Astrocyte (in vitro differentiated cells and primary cell): ENCODE measurements at places on chromosomes 11 and 22. TPM values are rescaled to one million over a fixed set of nuclear protein-coding genes. Genes with fewer than 3 reads are reported as not detected.

APOA4 gene
- not detected in 2 replicates for total RNA-seq

UCP2 gene
- 57.9 and 83.0 TPM in 2 replicates for total RNA-seq

DNA sequence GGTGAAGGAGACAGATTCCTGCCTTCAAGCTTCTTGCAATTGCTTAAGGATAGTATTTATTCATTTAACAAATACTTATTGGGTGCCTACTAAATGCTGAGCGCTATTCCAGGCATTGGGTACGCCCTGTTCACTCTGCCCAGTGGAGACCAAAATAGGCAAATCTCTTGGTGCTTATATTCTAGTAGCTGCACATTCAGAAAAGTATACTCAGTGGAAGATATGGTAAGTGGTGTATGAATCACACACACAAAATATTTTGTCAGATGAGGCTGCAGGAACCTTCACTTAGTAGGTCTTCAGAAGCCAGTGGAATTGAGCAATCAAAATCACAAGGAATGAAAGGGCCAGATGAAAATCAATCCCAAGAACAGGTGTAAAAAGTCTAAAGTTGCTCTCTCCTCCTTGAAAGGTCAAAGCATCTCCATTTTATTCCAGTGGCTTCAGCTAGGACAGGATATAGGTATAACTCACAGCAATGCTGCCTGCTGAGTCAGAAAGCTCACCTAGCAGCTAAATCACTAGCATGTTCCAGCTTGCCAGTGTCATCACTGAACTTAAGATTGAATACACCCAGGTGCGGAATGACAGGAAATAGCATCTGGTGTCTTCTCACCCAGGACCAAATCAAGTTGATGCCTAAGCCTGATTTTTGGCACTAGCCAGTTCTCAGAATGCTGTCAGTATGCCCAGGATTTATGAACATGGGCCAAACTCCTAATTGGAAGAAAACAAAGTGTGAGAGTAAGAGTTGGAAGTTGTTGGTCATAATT is 83.9 kb downstream of the AMOTL1 start:
- no peak overlapping the region for H3K27ac ChIP-seq
- peaks cover 7% of the 10 kb centered on the region for H3K4me1 ChIP-seq
- peaks cover 53% of the 10 kb centered on the region for H3K36me3 ChIP-seq
- H3K4me3 ChIP-seq: no peak overlapping the region
- DNase-seq: no peak
- no peaks in the 10 kb centered on the region for H3K27me3 ChIP-seq

DNA sequence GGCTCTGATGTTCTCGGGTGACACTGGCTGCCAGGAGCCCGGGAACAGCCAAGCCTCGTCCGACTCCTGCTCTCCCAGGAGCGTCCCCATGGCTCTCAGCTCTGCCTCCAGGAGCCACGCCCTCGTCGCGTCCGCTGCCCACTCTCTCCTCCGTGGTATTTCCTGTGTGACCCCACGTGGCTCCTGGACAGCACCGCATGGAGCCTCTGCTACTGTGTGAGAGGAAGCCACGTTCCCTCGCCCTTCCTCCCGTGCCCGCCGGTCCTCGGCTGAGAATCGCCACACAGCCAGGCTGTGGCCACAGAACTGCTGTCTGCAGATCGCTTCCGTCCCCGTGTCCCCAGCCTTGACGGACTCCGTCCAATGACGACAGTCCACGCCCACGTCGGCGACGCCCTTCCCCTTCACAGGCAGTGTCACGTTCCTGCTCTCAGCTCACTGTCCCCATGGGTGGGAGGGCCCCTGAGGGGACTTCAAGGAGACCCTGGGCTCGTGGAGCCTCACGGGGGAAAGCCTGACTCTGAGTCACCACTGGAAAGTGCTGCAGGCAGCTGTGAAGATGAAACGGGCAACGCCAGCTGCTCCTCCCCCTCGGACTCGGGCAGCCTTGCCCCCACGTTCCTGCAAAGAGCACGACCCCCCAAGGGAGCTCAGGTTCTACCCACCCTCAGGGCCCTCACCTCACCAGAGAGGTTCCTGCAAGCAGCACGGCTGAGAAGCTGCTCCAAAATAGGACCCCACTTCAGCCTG is 458.5 kb downstream of the BRD1 start:
- no peak for DNase-seq

GRCh38 chr11:66335531-66336233 is 552 bp downstream of the RIN1 start:
- peak; percentile 66 for DNase-seq
- H3K27me3 ChIP-seq: no peaks in the 10 kb centered on the region
- peaks cover 47% of the 10 kb centered on the region for H3K4me1 ChIP-seq
- peak overlapping the region; percentile 74 for H3K4me3 ChIP-seq

- H3K4me1 ChIP-seq: no peaks in the 10 kb centered on the region
- no peak for DNase-seq
- H3K36me3 ChIP-seq: no peaks in the 10 kb centered on the region
- no peak overlapping the region for H3K27ac ChIP-seq
Measured at GRCh38 chr11:116257092-116257491, 515.7 kb downstream of the BUD13 start.

DNA sequence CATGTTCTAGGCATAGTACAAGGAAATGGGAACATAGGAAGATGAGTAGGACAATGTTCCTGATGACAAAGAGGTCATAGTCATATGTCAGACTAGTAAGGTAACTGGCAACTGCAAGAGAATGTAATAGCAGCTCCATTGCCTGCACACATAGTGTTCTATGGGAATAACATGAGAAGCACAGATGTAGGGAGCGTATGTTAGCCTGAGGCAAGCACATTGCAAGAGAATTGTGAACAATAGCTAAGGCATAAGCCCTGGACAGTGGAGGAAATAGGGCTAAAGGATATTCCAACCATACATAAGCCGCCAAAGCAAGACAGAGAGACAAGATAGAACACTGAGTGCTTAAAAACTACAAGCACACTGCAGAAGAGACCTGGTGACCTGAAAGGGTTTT is 1017.0 kb upstream of the TENM4 start:
- no peaks in the 10 kb centered on the region for H3K27me3 ChIP-seq
- no peaks in the 10 kb centered on the region for H3K4me1 ChIP-seq
- no peak overlapping the region for H3K4me3 ChIP-seq

- no peaks in the 10 kb centered on the region for H3K36me3 ChIP-seq
- peak; percentile 93 for DNase-seq
- peak overlapping the region; percentile 26 for H3K4me3 ChIP-seq
Measured at GRCh38 chr22:19880786-19881569, 26.3 kb upstream of the GNB1L start.

- H3K27me3 ChIP-seq: peaks cover 10% of the 10 kb centered on the region
- H3K36me3 ChIP-seq: no peaks in the 10 kb centered on the region
- H3K4me3 ChIP-seq: no peak overlapping the region
- no peak overlapping the region for H3K27ac ChIP-seq
Measured at GRCh38 chr11:121328967-121329679, 36.6 kb downstream of the SC5D start.
